NCI-H2171 (cell line): ENCODE measurements at places on chromosomes 12 and 14.

GRCh38 chr12:54364413-54364812, at the start of gene GPR84:
Gene GPR84, minus strand, starts transcription at chr12:54364486. Its CDS starts 635 bp downstream, at chr12:54363851.
- no peak for DNase-seq

GRCh38 chr14:32707742-32708500, 230.8 kb upstream of the NPAS3 start:
- DNase-seq, result no peak

- DNase-seq, result no peak
Observed at GRCh38 chr12:113732916-113733315, 233.2 kb downstream of the RBM19 start.

- no peak for DNase-seq
Observed at GRCh38 chr12:17802657-17803641, 287.0 kb downstream of the RERGL start.

- DNase-seq, result peak; percentile 17
Observed at GRCh38 chr14:104580961-104581360, 1.4 kb downstream of the C14orf180 start.

DNA sequence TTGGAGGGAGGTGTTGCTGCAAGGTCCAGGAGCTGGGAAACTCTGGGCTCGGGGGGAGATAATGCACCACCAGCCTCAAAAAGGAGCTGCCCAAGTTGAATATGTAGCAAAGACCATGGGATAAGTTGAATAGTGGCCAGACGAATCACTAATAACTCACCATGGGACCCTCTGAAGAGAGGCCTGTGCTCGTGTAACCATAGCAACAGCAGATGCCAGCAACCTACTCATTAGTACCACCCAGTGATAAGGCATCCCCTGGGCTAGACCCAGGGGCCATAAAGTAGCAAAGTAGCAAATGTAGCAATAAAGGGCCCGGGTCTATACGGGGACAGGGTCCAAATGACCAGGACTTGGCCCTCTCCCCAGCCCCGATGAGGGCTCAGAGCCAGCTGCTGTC, 328.0 kb downstream of the DPF3 start:
- DNase-seq, result no peak

- DNase-seq, result no peak
Observed at GRCh38 chr12:50145439-50145838, 21.7 kb downstream of the CERS5 start.

DNA sequence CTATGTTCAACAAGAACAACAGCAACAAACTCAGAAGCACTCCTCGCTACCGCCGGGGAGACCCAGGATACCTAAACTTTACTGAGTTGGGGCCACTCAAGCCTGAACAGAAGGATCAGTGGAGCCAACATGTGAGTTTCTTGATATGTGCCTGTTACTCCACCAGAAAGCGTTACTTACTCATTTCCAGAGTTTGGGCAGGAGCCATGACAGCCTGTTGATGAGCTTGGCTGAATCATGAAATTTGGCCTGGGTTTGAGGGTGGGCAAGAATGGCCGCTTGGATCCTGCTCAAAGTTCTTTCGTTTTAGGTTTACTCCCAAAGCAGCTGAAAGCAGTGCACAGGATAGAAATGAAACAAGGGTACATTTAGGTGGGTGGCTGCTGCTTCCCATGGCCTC, 12.0 kb upstream of the GALNT6 start:
- no peak for DNase-seq

DNA sequence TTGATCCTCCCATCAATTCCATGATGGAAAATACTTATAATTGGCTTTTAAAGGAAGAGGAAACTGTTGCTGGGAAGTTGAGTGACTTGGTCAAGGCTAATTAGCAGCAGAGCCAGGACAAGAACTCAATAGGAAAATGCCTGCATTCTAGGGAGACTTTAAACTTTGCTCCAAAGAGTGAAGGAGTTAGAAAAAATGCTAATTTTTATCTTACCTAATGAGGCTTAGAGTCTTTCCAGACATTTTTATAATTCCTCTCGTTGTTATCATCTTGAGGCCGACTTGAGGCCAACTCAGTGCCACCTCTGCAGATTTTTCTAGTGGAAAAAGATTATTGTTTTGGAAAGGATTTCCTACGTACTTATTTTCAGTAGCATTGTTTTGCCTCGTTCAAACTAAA, 344.6 kb downstream of the ETNK1 start:
- no peak for DNase-seq

GRCh38 chr14:103144085-103144484, 20.8 kb downstream of the TNFAIP2 start:
- no peak for DNase-seq

DNA sequence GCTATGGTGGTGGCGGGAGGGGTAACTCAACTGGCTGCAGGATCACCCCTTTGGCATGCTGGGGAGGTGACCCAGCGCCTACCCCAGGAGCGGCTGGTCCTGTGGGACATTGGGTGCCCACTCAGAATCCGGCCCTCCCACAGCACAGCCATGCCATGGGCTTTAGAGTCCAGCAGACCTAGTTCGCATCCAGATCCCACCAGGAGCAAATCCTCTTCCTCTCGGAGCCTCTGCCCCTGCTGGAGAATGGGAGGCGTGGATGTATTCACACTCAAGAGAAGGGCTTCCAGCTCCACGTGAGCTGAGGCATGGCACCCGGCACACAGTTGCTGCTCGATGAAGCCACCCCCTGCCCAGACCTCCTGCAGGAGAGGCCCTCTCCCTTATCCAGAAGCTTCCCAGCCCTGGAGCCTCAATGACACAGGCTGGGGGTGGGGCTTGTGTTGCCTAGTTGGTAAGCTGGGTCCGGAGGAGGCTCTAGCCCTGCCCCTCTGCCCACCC, 17.7 kb downstream of the FAM222A start:
- no peak for DNase-seq

DNA sequence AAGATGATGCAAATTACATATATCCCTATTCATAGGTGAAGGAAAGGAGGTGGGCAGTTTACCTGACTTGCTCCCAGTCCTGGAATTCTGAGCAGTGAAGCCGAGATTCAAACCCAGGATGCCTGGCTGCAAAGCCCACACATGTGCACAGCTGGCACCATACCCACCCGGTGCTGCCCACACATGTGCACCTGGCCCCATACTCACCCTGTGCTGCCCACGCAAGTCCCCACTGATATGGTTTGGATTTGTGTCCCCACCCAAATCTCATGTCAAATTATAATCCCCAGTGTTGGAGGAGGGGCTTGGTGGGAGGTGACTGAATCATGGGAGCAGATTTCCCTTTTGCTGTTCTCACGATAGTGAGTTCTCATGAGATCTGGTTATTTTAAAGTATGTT, 179.2 kb upstream of the C14orf180 start:
- DNase-seq, result no peak

DNA sequence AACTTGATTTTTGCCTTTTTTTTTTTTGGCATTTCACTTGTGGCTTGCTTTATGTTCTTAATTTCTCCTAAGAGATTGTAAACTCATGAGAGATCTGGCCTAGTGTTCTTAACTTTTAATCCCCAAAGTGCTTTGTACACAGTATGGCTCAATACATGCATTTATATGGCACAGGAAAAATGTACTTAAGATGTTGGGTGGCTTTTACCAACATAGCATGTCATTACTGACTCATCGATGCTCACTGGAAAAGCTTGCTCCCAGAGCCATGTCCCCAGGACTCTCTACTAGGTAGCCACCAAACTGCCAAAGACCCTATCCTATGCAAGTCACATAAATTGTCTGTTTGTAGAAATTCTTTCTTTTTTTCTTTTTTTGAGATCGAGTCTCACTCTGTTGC, 13.1 kb upstream of the SMCO3 start:
- no peak for DNase-seq

- DNase-seq, result no peak
Observed at GRCh38 chr14:22896760-22897159, 13.7 kb downstream of the REM2 start.

DNA sequence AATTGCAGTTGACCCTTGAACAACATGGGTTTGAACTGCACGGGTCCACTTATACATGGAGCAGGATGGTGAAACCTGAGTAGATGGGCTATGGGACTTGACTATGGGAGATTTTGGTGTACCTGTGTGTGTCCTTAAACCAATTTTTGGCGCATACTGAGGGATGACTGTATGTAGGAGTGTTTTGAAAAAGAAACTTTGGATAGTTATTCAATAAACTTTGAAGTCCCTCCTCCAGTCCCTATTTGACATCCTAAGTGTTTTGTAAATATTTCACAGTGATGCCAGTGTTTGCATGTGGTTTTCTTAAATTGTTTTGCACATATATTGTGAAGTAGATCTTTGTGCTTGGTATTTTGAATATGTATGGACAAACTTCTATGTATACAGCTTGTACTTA, 12.4 kb downstream of the KTN1 start:
- no peak for DNase-seq

- peak; percentile 82 for DNase-seq
Observed at GRCh38 chr14:60508707-60509437, at the start of gene SIX6. Gene SIX6, plus strand, starts transcription at chr14:60509146. Its CDS starts 253 bp downstream, at chr14:60509399.

DNA sequence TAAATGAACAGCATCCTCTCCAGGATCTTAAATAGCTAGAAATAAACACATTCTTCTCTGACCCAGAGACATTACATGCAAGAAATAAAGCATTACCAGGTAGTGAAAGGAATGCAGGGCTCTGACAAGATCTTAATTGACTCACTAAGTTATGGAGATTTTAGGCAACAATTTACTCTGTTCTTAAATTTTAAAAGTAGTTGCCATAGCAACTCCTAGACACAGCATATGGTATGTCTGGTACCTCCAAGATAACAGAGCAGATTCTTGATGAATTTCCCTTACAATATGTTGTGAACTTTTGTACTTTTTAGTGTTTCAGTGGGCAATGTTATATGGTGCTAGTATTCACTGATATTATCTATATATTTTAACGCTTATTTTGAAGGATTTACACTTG, 76.7 kb upstream of the G2E3 start:
- DNase-seq, result no peak

GRCh38 chr14:56276108-56276507, 157.9 kb downstream of the PELI2 start:
- no peak for DNase-seq

- no peak for DNase-seq
Observed at GRCh38 chr14:103257211-103257962, 76.7 kb upstream of the EIF5 start.

DNA sequence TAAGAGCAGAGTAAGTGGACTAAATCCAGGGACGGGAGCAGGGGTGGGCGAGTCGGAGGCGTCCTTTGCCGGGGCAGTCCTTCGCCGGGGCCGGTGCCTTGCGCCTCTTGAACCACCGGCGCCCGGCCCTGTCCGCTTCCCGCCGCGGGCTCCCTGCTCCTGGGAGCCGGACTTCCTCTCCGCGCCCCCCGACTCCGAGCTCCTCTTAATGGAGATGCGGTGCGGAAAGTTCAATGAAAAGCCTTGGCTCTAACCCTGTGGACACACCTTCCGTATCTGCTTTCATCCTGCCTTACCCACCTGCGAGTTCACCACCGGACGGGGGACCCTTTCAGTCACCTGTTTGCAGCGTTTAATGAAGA, 412 bp downstream of the FGFR1OP2 start:
- DNase-seq, result peak; percentile 26
